ENCODE measurements at places on chromosomes 6 and 20.

GRCh38 chr6:34334796-34335416, 57.6 kb downstream of the NUDT3 start:
- no peak for DNase-seq

DNA sequence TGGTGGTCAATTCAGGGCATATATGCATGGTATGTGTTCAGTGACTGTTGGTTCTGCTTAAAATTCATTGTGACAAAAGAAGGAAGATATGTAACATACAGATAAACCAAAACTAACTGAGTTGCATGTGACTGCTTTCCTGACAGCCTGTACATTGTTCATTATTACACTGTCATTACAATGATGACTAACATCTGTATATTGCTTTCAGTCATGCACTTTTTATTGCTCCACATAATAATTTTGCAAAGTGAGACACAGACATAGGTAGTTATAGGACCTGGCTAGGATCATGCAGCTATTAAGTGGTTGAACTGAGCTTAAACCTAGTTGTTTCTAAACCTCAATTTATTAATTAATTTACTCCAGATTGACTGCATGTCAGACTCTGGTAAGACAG, 703.2 kb downstream of the HDGFL1 start:
- no peak for DNase-seq

DNA sequence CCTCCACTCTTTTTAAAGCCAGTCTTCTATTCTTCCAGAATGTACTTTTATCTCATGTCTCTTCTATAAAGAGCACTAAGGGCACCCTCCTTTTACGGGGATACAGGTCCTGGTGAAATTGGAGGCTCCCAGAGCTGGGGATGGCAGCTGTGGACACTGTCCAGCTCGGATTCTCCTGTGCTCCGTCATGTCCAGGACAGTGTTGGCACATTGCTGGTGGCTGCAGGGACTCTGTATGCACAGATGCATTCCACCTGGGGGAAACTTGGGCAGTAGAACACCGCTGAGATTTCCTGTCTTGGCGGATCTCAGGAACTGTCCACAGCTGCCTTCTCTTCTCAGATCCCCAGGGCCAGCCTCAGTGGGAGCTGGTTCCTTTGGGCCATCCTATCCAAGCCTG, 56.6 kb upstream of the CLDN20 start:
- DNase-seq = no peak

- DNase-seq = no peak
Measured at GRCh38 chr20:43921227-43921780, 6.7 kb downstream of the TOX2 start.

DNA sequence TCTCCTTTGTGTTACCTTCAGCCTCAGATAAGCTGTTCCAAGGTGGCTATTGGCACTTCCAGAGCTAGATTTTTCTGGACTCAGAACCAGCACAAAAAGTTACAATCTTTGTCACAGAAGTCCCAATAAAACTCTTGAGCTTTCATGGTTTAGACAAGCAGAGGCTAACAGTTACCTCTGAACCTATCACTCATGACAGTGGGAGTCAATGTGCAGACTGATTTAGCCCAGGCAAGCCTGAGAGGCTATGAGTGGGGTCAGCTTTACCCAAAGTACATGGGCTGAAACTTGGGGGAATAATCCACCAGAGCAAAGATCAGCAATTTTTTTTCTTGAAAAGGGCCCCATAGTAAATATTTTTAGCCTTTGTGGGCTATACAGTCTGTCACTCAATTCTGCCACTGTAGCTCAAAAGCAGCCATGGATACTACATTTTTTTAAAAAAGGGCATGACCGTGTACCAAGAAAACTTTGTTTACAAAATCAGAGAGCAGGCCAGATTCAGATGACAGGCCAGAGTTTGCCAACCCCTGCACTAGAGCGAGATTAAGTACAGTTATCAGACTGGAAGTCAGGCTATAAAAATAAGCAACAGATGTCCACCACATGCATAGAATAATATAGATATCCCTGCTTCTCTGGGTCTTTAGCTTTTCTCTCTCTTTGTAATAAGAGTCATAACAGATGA, 20.0 kb downstream of the CCN2 start:
- DNase-seq = no peak

GRCh38 chr6:106094261-106094963, 8.3 kb downstream of the PRDM1 start:
- no peak for DNase-seq

GRCh38 chr20:62751551-62752150, 43.0 kb downstream of the NTSR1 start:
- DNase-seq = no peak

GRCh38 chr6:11922901-11923300, 89.2 kb upstream of the HIVEP1 start:
- no peak for DNase-seq

DNA sequence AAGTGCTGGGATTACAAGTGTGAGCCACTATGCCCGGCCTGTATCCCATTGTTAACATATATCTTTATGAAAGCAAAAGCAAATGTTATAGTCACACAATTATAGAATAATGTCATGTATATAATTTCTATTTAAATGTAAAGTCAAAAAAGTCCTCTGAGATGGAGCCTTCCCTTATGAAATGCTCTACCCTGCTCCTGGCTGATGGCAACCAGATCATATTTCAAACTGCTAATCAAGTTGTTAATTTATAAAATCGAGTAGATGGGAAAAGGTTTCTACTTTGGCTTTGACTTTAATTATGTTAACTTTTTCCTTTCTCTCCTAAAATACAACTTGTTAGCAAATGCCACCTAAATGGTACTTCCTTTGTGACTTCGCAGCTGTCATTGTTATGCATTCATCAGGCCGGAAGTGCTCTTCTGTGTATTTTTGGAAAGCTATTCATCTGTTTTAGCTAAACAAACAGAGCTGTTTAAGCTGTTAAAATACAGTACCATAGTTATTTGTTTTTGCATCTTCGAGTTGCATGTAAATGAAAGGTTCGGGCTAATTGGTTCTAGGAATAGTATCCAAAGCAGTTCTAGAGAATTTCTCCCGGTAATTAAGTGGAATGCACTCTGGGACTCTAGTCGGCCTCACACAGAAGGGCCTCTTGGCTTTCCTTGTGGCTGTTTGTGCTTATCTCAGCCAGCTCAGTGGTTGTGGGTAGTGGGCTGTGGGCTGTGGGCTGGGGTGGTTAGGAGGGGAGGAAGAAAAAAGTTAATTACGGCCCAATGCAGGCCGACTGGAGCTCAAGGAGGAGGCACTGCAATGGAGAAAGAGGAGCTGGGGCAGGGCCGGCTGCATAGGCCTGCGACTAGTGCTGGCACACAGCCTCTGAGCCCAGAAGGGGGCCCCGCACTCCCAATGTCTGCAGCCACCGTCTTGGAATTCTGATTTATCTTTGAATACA, 34.8 kb downstream of the SLC35D3 start:
- DNase-seq = no peak

DNA sequence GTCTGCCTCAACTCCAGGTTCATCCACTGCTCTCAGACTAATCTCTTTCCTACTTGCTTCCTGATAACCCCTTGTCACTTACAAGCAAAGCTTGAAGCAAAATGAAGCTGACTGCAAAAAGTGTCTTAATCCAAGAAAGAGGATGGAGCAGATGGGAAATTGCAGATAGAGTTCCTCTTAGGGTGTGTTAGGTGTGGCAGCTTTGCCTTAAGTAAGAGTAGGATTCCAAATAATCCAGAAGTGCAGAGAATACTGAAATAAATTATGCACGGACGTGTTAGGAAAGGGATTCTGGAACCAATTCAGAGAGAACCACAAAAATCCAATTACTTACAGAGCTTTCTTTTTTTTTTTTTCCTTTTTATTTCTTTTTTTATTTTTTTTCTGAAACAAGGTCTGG, 6.1 kb upstream of the RPL7L1 start:
- DNase-seq = no peak

- no peak for DNase-seq
Measured at GRCh38 chr6:158909938-158910337, 90.1 kb downstream of the RSPH3 start.

DNA sequence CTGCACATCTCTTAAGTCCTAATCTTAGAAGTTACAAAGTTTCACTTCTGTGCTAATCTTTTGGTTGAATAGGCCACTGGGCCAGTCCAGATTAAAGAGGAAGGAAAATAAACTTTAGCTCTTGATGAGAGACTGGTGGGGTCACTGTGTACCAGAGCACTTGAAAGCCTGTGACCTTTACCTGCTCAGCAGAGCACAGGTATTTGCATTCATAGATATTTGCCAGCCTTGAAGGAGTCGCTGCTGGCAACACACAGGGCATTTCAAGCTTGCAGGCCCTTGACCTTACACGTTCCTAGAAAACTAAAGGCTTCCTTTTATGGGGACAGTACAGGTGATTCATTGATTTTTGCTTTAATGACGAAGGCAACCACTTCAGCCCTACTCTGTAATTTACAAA, 108.4 kb upstream of the SLC22A23 start:
- DNase-seq = no peak

DNA sequence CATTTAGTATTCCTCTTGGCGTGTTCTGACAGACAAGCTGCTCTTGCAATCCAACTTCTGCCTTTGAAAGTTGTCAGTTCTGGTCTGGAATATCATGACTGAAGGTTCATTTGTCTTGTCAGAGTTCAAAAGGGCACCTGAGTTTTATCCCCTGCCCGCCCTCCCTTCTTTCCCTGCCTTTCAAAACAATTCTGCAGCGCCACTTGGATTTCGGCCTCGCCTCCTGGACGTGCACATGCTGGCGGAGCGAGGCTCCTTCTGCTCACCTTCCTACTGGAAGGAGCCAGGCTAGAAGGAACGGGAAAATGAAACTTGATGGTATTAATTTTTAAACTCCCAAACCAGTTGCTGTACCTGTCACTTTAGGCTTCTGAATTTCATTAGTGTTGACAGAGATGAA, 55.7 kb upstream of the HDGFL1 start:
- DNase-seq = no peak

- DNase-seq = no peak
Measured at GRCh38 chr6:123550052-123550617, 86.6 kb downstream of the TRDN start.

- DNase-seq = no peak
Measured at GRCh38 chr20:48017509-48017908, 232.2 kb upstream of the SULF2 start.

- no peak for DNase-seq
Measured at GRCh38 chr6:90446164-90446563, 140.7 kb downstream of the MAP3K7 start.

- DNase-seq = no peak
Measured at GRCh38 chr20:15643713-15644112, 929.5 kb downstream of the KIF16B start.

- no peak for DNase-seq
Measured at GRCh38 chr20:19775353-19776253, 17.5 kb downstream of the RIN2 start.

DNA sequence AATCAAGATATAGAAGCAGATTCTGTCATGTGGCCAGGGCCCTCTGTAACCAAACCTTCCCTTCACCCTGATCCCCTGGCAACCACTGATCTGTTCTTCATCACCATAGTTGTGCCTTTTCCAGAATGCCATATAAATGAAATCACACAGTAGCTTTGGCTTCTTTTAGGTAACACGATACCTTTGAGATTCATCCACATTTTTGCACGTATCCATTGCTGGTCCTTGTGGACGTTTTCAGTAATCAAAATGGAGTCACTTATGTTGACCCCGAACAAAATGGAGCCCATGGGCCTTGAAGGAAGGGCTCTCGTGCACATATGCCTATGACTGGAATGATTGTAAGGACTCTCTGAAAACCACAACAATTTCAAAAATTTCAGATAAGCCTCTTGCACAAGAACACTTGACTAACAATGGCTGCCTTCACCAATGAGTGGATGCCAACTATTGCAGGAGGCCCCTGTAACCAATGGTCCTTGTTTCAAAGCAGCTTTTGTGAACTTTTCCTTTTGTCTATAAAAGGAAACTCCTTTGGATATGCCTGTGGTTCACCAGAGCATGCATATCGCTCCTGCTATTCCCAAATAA, 84.3 kb upstream of the RALY start:
- no peak for DNase-seq

DNA sequence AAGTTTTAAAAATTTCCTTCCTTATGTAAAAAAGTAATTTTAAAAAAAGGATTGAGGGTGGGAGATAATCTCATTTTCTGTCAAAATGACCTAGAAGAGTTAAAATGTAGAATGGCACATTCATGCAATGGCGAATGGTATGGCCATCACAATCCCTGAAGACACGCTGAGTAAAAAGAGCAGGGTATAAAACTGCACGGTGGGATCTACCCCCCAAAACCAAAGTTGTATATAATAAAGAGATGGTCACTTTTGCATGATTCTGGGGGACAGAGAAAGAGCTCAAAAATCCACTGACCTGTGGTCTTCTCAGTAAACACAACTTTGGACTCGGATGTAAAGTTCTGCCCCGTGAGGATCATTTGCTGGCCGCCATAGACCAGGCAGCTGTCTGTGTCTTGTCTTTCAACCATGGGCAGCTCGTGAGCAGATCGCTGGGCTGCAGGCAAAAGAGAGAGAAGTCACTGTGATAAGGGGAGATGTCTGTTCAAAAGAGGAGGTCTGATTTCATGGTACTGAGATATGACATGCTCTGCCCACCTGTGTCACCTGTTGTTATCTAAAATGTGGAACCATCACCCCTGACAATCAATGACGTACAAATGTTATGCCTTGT, 88.2 kb downstream of the NFATC2 start:
- no peak for DNase-seq

DNA sequence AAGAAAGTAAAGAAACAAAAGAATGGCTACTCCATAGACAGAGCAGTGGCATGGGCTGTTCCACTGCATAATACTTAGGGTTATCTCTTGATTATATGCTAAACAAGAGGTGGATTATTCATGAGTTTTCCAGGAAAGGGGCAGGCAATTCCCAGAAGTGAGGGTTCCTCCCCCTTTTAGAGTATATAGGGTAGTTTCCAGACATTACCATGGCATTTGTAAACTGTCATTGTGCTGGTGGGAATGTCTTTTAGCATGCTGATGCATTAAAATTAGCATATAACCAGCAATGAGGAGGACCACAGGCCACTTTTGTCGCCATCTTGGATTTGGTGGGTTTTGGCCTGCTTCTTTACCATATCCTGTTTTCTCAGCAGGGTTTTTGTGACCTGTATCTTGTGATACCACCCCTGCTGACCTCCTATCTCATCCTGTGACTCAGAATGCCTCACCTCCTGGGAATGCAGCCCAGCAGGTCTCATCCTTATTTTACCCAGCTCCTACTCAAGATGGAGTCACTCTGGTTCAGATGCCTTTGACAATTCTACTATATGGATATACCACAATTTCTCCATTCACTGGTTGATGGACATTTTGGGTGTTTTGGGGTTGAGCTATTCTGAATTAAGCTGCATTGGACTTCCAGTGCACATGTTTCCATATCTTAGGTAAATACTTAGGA, 280.6 kb downstream of the FARS2 start:
- DNase-seq = no peak
